ACHN (cell line): ENCODE measurements at places on chromosomes 7 and 10.
A peak's percentile ranks its signal among the peaks of the same experiment; 100 is the strongest.

GRCh38 chr10:112510384-112510783 lies 63.4 kb downstream of the VTI1A start:
- DNase-seq, result no peak

DNA sequence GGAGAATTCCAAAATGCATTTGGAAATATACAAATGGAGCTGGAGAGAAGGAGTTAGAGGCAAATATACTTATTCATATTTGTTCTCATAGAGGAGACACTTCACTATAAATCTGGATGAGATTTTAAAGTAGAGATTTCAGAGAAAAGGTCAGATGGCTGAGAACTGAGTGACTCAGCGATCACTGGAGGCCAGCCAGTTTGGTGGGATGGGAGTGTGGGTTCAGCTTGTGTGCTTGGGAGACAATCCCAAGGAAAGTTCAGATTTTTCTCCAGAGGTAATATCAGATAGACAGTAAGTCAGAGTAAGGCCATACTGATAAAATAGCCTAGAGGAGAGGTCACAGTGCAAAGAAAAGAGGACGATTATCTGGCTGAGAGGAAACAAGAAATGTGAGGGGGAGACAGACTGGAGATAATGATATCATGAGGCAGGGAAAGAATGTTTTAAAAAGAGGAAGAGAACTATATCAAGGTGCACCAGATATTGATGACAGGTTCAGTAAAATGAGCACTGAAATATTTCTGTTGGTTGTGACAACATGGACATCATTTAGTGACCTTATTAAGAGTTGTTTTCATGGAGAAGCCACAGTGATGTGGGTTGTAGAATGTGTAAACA lies 67.0 kb downstream of the MDFIC start:
- peak; percentile 53 for DNase-seq

DNA sequence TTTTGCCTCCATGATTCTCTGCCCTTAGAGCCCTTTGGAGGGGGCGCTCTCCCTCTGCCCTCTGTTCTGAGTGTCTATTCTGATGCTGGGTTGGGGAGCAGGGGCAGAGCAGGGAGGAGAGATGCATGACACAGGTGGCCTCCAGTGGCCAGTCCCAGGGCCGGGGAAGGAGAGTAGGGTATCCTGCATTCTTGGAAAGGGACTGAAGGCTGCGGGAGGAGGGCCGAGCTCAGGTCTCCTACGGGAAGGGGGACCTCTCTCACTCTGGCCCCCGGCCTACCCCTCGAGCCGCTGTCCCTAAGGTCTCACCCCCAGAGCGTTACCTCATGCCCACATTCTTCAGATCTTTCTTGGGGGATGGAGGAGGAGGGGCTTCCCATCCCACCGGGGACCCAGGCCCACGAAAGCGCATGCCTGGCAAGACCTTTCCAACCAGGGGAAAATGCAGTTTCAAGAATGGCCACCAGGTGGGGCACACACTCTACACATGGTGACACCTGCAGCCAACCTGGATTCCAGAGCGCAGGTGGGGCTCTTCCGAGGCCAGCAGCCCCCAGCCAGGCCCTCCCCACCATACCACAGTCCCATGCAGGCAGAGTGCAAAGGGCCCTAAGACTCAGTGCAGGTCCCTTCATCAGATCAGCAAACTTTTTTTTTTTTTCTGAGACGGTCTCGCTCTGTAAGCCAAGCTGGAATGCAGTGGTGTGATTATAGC lies 86.4 kb downstream of the MYL10 start:
- peak; percentile 73 for DNase-seq

GRCh38 chr10:52668024-52668423 lies 104.6 kb downstream of the MBL2 start:
- DNase-seq, result no peak

DNA sequence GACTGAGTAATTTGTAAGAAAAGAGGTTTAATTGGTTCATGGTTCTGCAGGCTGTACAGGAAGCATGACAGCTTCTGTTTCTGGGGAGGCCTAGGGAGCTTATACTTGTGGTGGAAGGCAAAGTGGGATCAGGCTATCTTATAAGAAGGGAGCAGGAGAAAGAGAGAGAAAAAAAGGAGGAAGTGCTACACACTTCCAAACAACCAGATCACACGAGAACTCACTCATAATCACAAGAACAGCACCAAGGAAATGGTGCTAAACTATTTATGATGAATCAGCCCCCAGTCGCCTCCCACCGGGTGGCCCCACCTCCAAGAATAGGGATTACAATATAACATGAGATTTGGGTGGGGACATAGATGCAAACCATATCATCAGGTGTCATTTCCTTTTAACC lies 89.1 kb upstream of the KCNMA1 start:
- DNase-seq, result no peak

DNA sequence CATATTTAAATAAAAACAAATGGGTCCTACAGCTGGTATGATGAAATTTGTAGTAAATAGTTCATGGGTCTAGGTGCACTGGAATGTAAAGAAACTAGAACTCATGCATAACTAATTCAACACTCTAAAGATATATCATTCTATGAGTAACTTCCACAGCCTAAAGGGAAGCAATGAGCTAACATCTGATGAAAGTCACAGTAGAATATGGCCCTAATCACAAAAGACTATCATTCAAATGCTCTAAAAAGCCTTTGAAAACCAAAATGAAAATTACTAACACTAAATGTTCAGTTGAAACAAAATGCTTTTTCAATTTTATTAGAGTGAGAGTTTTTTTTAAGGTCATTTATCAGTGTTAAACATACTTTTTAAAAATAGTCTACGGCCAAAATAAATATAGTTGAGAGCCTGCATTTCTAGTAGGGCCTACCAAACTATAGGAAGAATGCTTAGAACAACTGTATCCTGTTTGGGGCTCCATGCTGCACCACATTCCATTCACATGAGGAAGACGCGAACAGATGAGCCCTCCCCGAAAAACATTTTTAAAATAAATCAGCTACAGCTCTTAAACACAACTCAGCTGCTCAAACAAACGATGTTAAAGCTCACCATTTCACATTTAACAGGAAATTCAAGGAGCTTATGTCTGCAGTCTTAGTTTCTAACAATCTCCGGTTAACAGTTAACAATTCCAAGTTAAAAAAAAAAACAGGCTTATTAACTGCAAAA lies 134.5 kb downstream of the NRBF2 start:
- DNase-seq, result peak; percentile 83

- DNase-seq, result no peak
Observed at GRCh38 chr7:40676221-40676620, 541.4 kb downstream of the SUGCT start.

DNA sequence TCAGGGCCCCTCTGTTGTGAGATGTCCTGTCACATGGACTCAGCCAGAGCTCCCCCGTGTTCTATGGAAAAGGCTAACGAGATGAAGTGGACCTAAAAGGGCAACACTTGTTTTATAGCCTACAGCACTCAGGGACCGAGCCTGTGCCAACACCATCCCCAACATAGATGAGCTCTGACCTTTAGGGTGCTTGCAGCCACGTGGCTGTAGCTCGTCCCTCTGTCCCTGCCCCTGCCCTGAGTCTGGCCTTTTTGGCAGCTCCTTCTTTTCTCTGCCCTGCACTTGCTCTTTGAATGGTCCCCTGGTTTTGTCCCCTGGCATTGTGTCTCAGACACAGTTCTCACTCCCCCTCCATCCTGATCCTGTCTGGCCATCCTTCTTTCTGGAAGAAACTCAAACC lies 81.2 kb upstream of the GDF10 start:
- no peak for DNase-seq

GRCh38 chr7:107543338-107543993 lies 20.3 kb downstream of the COG5 start:
- DNase-seq, result no peak

DNA sequence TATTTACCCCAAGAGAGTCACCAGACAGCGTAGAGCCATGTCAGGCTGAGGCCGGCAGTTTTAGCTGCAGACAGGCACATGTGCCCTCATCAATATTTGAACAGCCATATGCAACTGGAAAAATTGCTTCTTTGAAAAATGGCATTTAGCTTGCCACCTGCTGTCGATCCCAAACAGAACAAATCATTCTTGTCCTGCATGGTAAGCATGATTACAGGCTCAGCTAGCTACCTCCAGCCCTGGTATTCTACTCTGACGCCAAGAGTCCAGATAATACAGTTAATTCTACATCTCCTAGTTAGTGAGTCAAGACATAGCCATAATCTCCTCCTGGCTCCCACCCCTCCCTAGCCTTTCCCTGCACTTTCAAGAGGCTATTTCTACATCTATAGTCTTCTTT lies 7.7 kb downstream of the CREB3L2 start:
- DNase-seq, result peak; percentile 84

- DNase-seq, result no peak
Observed at GRCh38 chr7:143877098-143877497, 24.9 kb downstream of the TCAF1 start.

DNA sequence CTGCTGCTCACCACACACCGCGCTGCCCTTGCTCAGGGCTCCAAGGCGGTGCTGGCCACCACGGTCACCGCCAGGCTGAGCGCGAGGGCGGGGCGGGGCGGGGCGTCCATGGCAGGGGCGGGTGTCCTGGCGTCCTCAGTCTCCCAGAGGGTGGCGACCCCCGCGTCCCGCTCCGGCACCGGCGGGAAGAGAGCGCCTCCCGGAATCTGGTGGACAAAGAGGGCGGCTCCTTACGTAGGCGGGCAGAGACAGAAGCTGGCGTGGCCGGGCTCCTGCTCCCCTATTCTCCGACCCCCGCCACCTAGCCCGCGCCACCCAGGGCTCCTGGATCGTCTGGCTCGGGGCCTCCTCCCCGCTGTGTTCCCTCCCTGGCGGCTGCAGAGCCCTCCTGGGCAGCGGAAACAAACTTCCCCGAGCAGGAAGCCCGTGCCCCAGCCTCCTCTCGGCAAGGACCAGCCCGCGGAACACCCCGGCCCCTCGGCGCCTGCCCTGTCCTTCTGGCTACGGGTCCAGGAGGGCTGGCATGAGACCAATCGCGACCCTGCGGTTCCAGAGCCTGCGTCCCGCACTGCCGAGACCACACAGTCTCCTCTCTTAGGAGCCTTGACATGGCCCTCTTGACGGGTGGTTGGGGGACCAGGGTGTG lies 133.8 kb upstream of the ZNF92 start:
- DNase-seq, result peak; percentile 65

GRCh38 chr7:70466725-70467364 lies 665.1 kb upstream of the GALNT17 start:
- no peak for DNase-seq

- peak; percentile 50 for DNase-seq
Observed at GRCh38 chr10:104123397-104123796, 1.4 kb downstream of the SFR1 start.

GRCh38 chr10:103843854-103844570 lies 11.4 kb downstream of the SH3PXD2A start:
- no peak for DNase-seq

- DNase-seq, result no peak
Observed at GRCh38 chr7:69129524-69129923, 468.8 kb upstream of the AUTS2 start.

DNA sequence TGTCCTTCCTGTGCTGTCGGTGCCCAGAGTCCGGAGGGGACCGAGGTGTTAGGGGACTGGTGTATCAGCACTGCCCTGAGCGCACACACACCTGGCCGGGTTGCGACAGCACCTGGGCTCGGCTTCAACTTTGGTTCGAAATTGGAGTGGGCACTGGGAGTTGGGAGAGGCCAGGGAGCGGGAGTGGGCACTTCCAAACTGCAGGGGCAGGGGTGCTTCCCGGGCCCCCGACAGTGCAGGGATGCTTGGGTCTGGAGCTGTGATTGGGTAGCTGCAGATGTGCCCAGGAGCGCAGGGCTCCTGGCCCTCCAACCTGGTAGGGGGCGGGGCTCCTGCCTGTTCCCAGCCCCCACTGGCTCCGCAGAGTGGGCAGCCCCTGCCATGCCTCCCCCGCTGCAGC lies 7.7 kb downstream of the BBS9 start:
- no peak for DNase-seq

- no peak for DNase-seq
Observed at GRCh38 chr10:86377797-86378146, 11.2 kb upstream of the GRID1 start.

- DNase-seq, result peak; percentile 76
Observed at GRCh38 chr7:43758029-43758821, at the start of gene BLVRA. Gene BLVRA (plus strand): TSS chr7:43758680. CDS start chr7:43771159, 12,479 bp downstream.

DNA sequence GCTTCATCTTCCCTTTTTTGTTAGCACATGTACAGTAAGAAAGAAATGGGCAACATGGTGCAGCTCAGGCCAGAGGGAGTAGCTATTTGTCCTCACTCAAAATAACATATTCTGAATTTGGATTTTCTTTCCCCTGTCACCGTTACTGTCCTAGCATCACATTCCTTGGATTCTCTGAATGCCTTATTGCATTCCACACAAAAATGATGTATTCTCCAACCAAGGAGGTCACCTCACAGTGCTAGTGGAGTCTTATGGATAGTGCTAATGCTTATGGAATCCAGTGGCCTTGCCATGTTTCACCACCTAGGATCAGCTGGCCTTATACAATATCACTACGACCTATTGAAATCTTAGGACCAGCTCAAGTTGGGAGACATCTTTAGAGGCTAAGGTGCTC lies 7.2 kb downstream of the PRSS58 start:
- peak; percentile 20 for DNase-seq

DNA sequence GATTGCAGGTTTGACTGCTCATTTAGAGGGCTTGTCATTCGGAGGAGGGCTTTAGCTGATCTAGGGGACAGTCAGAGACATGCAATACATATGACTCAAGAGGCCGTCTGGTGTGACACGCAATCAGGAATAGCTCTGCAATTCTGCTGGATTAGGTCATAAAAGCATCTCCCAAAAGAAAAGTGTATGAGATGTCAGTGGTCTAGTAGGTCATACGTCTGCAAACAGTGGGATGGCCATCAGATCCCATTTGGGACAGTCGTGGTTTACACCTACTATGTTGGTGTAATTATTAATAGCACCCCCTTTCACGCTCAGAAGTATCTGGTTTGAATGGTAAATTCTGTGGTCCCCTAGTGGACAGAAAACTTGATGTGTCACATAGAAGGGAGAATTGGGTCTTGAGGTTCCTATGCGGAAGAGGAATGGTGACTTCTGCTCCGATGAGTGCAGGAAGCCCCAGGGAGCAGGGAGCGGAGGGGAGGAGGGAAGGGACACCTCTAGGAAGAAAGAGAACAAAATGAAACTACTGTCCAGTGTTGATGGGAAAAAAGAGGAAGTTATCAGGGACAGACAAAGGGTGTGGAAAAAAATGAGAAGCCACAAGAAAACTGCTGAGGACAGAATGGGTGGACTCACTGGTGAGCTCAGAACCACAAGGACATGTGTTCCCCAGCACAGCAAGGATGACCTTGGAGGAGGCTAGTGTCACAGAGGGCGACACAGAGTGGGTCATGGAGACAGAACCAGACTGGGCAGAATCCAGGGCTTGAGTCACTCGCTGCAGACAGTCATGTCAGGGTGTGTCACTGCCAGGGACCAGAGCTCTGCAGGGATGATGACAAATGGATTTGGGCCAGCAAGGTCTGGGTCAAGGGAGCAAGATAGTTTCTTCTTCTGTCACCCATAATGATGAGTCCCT lies 59.9 kb downstream of the MAP3K8 start:
- DNase-seq, result no peak

DNA sequence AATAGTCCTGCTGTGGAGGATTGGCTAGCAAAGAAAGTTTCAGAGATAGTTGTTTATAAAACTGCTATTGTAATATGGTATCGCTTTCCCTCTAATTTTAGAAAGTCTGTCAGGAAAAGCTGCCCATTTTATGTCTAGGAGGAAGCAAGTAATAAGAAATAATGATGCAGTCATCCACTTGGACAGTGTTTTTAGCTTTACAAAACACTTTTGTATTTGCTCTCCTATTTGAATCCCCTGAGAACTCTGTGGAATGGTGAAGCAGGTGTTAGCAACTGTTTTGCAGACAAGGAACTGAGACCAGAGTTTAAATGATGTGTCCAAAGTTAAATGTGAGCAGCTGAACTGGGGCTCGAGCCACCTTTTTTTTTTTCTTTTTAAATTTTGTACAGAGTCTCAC lies 455.8 kb downstream of the XPNPEP1 start:
- no peak for DNase-seq
